ENCODE measurements at places on chromosomes 7 and 10. TPM values are rescaled to one million over a fixed set of nuclear protein-coding genes. Genes with fewer than 3 reads are reported as not detected.

Gene AGBL3
- polyA plus RNA-seq = 10.5 TPM

DNA sequence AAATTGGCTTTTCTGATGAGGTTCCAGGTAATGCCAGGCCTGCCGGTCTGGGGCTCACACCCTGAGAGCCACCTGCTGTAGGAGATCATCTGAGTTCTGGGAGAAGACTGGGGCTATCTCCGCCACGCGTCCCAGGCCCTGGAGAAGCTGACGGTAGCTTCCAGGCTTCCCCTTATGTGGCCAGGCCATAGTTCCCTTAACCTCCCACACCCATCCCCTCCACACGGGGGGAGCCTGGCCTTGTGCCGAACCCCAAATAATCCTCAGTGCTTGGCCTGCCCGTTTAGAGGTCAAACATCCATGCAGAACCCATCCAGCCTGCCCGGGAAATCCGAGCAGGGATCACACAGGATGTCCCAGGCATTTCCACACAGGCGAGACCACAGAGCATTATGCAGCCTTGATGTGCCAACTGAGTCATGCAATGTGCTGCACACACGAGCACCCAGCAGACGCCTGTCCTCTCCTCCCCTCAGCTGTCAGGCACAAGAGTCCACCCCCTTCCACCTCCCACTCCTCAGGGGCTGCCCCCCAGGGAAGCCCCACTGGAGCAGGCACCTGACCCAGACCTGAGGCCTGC, 176.2 kb downstream of the PRKAG2 start:
- no peak for DNase-seq

DNA sequence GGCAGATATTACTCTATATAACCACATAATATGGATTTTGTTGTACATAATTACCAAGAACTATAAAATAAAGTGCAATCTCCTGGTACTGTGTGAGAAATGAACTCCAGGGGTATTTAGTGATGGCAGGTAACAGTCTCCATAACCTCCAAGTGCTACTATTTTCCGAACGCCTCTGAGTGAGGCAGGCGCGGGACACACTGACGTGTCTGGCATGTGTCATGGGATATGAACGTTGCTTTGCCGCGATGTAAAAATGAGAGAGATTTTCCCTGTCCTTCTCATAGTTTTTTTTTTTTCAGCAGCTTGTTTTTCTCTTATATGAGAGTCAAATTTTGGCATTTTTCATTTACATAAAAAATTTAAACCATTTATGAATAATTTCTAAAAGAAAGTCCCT, 3.6 kb downstream of the ADARB2 start:
- no peak for DNase-seq

GRCh38 chr10:118031351-118032075, 15.2 kb downstream of the RAB11FIP2 start:
- no peak for DNase-seq

- DNase-seq = no peak
These were observed 15.4 kb upstream of the PRF1 start for GRCh38 chr10:70617798-70618568.

GRCh38 chr7:27177795-27178320, 3.7 kb upstream of the HOXA10 start:
- no peak for DNase-seq

DNA sequence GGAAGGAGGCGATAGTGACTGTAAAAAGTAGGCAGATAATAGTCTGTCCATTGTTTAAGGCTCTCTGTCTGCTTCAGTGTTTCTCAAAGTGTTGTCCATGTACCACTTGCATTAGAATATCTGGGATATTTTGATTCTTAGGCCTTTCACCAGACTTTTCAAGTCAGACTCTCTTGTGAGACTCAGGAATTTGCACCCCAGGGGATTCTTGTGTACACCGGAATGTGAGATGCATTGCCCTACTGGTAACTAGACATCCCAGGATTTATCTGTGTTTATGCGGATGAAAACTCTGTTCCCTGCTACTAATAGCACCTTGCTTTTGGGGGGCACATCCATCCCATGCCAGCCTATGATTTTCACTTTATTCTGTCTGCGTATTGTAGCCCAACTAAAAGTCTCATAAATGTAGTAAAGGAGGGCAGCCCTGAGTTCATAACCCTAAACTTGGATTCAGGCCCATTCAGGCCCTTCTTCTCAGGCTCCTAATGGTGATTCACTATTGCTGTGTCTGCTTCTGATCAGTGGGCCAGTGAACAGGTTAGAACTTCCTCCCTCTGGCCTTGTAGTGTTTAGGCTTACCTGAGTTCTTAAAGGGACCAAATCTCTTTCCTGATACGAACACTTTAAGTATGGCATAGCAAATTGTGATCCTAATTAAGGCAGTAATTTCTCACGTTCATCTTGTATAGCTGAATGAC, 71.8 kb upstream of the RPA3 start:
- no peak for DNase-seq

DNA sequence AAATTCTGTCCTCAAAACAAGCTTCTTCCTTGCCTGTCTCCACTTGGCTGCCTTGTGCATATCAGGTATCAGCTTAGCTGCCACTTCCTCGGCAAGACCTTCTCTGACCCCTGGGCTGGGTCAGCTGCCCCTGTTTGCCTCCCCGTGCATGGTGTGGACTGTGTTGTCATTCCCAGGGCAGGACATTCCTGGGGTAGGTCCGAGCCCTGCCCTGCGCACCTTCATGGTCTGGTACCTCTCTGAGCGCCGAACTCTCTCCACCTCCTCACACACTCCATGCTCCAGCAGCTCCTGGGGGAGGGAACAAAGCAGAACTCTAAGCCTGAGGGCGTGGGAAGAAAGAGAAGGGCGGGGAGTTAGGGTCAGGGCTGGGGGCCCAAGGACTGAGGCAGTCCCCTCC, 3.8 kb downstream of the POLM start:
- DNase-seq = peak; percentile 48

Gene PTF1A
- polyA plus RNA-seq = not detected

Gene TMEM176A
- 7.8 TPM for polyA plus RNA-seq

DNA sequence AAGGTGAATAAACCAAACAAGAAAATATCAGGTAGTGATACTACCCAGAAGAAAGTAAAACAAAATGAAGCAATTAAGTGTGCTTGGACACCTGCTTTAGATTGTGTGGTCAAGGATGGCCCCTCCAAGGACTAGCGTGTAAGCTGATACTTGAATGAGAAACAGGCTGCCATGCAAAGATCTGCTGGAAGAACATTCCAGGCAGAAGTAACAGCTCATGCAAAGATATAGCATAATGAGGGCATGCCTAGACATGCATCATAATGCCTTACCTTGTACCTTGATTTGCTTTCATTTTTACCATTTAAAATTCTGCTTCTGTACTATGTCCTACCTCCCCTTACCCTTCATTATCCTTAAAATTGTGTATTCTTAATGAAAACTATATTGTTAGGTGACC, 74.8 kb upstream of the HDAC9 start:
- DNase-seq = no peak

Gene CADPS2
- 63.6 TPM for polyA plus RNA-seq

DNA sequence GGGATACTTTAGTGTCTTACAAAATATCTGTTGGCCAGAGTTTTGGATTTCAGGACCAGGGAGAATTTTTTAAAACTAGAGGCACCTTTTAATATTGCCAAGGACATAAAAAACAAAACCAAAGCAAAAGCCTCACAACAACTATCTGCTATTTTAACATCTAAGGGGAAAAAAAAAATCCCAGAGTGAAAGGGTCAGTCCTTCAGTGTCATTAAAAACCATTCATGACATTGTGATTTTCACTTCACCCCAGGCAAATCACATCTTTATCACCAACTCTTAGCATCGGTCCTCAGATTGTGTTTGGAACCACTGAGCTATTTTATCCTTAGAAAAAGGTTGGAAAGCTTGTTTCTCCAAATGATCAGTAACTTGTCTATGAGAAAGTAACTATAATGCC, 10.7 kb downstream of the CEP41 start:
- no peak for DNase-seq

DNA sequence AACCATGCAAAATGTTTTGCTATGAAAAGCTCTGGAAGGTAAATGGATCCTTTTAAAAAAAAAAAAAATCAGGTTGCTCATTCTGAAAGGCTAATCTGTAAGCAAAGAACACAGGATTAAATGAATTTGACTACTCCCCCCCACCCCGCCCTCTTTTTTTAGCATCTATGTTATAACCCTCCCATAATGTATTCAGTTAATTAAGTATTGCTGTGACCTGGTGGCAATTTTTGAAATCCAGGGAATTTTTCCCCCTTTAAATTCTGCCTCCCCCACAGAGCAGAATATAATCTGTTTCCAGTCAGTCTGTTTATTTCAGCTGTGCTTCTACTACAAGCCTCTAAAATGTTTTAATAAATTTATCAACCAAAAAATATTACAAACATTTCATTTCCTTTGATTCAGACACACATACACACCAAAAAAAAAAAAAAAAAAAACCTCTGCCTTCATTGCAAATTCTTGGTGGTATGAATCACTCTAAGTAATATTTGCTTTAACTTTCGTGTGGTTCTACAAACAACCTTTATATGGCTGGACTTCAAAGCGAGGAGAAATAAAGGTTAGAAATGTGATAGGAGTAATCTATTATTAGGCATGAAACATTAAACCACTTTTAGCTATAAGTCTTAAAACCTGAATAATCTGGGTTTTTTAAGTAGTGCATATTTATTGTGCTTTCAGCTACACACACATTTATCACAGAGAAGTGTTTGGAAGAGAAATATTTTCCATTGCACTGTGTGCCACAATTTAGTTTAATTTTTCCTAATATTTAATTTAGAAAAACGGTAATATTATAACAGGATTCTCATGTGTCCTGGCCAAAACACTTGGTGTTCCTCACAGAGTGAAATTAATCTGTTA, 64.4 kb upstream of the ARID5B start:
- no peak for DNase-seq

GRCh38 chr10:8050556-8051108, 3.9 kb upstream of the GATA3 start:
- DNase-seq = no peak

GRCh38 chr7:50704844-50705243, 77.9 kb downstream of the GRB10 start:
- no peak for DNase-seq

DNA sequence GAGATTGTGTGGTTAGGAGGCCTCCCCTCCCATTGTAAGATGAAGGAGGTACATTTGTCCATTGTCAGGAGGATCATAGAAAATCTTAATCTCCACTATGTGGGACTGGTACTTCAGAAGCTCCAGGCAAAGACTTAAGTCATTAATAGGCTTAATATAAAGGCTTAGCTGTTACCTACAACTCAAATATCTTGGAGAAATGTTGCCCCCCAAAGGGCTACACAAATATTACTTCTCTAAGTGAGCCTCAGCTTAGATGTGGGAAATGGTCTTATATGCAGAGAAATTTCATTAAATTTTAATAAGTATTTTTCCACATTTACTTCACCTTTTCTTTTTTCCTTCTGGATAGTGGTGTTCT, 27.2 kb downstream of the TAS2R41 start:
- no peak for DNase-seq

DNA sequence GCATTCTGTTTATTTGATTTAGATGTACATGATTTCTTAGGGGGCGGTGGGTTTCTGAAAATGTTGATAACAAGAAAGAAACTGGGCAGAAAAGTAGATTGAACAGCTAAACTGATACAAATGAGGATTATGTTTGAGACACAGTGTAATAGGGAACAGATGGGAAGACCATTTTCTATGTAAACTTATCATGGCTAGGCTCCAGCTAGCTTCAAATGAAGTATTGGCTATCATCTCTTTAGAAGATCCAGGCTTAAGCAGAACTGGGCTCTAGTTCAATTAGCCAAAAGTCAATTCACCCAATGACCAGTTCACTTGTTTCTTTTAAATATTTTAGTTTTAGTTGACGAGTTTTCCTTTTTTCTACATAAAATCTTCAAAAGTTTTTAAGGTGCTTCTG, 639.5 kb downstream of the ANKRD7 start:
- no peak for DNase-seq

Gene UCMA
- 0.34 TPM for polyA plus RNA-seq

DNA sequence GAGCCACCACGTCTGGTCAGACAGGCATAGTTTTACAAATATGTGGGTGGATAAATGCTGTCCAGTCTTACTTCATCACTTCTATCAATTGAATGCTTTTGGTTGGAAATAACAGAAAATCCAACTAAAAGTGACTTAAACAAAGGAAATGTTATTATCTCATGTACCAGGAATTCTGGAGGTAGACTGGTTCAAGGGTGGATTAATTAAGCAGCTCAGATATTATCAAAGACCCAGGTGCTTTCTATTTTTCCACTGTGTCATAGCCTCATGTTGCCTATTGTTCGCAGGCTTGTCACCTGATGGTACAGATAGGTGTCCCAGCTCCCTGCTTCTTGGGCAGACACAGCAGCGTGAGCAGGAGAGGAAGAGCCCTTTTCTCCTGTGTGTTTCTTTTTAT, 156.1 kb upstream of the CTBP2 start:
- no peak for DNase-seq

DNA sequence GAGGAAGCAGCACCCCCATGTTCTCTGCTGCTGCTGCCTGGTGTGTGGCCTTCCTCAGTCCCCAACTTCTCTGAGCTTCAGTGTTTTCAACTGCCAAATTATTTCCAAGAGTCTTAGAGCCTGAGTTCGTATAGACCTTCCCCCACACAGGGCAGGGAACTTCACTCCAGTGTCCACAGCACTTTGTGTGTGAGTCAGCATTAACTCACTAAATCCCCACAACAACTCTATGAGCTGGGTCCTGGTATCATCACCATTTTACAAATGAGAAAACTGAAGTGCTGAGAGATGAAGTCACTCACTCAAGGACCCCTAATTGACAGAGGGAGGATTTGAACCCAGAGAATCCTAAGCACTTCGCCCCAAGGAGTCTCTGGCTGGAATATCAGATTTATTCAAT, 48.3 kb downstream of the ADCYAP1R1 start:
- no peak for DNase-seq

DNA sequence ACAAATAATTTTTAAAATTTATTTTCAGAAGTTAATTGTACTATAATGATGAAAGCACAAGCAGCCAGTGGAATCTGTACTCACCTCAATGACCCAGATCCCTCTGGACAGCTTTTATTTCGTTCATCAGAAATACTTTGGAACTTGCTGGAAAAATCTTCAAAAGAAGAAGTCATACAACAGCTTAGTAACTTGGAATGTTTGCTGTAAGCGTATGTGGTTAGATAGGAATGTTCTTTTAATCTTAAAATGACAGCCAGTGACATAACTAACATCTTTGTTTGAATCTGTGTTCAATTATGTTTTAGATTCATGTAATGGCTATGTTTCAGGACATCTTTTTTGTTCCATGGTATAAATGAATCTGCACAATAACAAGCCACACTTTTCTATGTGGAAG, 26.8 kb downstream of the CFAP69 start:
- no peak for DNase-seq

Gene CHPF2
- polyA plus RNA-seq = 20.2 TPM

Gene KAZALD1
- polyA plus RNA-seq = 16.3 TPM

Measured in left lung (tissue), 14 donors.